ENCODE measurements at places on chromosomes 3 and 15.

DNA sequence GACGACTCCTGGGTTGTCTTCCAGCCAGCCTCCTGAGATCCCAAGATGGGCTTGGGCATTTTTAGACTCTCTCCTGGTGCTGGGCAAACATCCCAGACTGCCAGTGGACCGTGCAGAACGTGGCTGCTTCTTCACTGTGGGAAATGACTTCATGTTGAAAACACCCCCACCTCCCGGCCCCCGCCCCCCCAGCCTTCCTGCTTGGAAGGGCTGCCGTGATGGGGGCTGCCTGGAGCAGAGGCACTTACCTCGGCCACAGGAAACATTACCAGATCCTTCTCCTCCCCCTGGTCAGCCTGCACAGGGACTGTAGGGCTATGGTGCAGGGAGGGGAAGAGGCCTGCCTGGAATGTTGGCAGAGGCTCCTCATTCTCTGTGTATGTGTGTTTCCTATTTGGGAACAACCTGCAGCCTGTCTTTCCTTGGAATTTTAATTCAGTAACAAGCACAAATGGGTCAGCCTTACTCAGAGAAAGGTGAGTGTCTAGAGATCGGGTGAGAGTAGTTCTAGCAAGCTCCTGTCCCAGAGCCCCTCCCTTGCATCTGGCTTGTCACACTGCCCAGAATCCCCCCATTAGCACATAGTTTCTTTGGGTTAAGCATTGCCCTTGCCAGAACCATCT, 90.8 kb downstream of the ANP32A start:
- DNase-seq, result peak; percentile 50

DNA sequence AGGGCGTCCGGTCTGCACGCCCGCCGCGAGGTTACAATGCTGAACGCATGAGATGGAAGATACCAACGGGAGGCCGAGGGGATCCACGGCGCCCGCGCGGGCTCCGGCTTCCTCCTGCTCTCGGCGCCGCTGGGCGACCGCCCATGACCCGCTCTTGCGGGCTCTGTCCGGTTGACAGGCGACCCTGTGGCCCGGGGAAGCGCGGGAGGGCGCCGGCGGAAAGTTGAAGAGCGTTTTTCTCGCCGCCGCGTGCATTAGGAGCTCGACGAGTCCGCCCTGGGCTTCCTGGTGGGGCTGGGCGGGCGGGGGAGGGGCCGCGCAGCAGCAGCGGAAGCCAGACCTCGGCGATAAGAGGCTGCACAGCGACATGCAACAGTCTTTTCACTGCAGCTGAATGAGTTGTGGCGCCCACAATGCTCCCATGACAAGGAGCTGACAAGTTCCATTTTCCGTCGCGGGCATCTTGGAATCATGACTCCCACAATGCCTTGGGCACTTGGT, at the start of gene MBNL1:
Gene MBNL1 (plus strand): TSS at position 375 of the 501 bp plus-strand sequence. CDS start 31,265 bp downstream, outside the sequence.
- peak; percentile 84 for DNase-seq

- DNase-seq, result no peak
These were observed 225.4 kb downstream of the SATB1 start for GRCh38 chr3:18199757-18200156.

DNA sequence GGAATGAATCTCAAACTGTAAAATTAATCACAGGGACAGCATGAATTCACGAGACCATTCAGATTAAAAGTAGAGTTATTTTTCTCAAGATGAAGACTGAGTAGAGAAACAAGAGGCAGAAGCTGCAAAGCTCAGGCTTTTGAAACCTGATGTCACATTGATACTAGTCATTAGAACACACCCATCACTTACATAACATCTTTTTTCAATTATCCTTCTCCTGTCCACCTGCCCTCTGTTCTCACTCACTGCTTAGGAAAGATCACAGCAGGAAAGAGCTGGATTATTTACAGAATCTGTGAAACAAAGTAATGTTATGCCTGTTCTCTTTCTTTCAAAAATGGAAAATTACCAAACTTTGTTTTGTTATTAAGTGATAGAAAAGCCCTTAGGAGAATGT, 72.0 kb upstream of the CDAN1 start:
- DNase-seq, result no peak

DNA sequence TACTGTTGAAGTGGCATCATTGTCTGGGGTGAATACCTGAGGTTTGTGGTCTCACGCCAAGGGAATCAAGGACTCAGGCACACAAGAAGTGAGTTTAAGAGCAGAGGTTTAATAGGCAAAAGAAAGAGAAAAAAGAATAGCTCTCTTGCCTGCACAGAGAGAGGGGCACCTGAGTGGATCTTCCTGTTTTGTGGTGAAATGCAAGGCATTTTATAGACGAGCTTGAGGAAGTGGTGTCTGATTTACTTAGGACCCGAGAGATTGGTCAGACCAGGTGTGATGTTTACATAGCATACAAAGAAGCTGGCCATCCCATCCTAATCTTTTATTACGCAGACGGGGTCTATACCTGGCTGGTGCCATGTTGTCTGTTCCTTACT, 13.2 kb downstream of the CCR5 start:
- DNase-seq, result no peak

- no peak for DNase-seq
These were observed 15.0 kb downstream of the RNF111 start for GRCh38 chr15:59002418-59002859.

GRCh38 chr3:74537857-74538256, 76.6 kb downstream of the CNTN3 start:
- DNase-seq, result no peak

DNA sequence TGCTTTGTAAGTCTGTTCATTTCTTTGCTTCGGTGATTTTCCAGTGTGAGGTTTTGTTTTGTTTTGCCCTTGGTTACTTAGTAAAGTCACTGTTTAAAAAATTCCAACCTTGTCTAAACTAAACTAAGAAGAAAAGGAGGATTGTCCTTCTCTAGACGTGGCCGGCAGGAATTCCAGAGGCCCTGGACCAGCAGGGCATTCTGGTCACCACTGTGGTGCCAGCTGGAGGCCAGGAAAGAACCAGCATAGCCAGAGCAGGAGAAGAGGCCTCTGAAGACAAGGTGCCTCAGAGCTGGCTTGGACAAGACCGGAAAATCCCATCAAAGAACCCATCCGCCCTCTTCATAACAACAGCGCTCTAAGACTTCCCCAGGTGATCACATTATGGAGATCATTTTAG, 8.2 kb downstream of the PLOD2 start:
- no peak for DNase-seq

GRCh38 chr3:122646146-122646988, 34.3 kb upstream of the PARP14 start:
- DNase-seq, result no peak

DNA sequence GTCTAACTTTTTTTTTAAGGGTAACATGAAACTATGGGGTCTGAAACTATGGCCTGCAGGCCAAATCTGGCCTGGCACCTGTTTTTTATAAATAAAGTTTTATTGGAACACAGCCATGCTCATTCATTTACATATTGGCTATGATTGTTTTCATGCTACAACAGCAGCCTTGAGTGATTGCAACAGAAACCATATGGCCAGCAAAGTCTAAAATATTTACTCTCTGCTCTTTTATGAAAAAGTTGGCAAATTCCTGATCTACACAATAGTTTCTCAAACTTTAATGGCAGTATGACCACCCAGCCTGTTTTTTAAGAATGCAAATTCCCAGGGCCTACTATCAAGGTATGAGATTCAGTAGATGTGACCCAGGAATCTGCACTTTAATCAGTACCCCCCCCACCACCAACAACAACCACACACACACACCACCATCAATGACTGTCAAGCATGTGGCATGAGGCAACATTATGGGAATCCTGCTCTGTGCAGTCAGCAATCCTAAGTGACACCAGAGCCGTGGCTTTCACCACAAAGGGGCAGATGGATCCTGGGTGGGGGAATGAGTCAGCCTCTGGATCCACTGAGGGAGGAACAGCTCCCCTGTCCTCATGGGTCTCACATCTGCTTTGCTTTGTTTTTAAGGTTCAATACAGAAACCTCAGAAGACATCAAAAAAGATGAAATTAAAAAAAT, 142.8 kb downstream of the NTRK3 start:
- no peak for DNase-seq

DNA sequence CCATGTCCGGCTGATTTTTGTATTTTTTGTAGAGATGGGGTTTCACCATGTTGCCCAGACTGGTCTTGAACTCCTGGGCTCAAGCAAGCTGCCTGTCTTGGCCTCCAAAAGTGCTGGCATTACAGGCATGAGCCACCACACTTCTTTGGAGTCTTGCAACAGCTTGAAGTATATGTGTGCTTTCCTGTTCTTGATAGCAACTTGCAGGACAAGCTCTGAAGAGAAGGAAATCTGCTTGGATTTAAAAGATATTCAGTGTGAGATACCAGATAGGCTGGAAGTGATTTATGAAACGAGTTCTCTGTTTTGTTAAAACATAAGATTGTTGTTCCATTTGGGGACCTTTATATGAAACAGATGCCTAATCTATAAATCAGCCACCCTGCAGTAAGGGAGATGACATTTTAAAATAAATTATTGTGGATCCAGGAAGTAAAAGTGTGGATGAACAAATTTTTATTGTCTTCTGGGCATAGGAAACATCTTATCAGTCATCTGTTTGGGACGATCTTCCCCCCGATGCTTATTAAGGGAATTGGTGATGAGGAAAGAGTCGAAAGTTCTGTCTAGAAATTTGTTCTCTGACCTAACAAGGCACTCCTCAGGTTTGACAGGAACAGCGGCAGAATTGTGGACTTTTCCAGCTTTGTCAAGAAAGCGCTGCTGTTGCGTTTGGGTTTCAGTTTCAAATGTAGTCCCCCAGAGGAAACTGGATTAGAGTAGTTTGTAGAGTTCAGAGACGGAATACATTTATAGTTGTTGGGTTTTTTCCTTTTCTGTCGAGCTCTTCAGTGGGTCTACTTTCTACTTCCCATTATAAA, 53.7 kb upstream of the MAGI1 start:
- DNase-seq, result no peak

DNA sequence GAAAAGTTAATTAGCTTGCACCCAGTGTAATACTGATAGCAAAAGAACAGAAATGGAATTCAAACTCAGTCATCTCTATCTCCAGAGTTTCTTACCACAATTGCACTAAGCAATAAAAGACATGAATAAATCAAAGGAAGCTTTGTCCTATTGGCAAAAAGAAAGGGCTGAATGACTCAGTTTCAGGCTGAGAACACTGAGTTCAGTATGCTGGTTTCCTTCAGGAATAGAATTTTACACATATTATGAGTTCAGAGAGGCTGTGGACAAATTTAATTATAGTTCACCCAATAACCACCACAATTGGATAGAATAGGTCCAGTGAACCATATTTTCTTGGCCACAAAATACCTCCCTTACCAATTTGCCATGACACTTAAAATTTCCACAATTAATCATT, 249.7 kb downstream of the KCNMB2 start:
- DNase-seq, result no peak
